Activated T-cell treated with anti-CD3 and anti-CD28 coated beads, Interleukin-2, amount 50 U/mL, for 72 hours (primary cell): ENCODE measurements at places on chromosomes 6 and 20.

- DNase-seq, result no peak
These were observed 178.2 kb upstream of the HS3ST5 start for GRCh38 chr6:114520976-114521375.

DNA sequence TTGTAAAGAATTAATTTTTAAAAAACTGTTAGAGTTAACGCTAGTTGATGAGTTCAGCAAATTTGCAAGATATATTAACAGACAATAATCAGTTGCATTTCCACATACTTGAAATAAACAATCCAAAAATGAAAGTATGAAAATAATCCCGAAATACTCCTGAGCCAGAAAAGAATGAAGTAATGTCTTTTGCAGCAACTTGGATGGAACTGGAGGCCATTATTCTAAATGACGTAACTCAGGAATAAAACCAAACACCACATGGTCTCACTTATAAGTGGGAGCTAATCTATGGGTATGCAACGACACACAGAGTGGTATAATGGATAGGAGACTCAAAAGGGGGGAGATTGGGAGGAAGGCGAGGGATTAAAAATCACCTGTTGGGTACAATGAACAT is 872.9 kb upstream of the GJE1 start:
- no peak for DNase-seq

DNA sequence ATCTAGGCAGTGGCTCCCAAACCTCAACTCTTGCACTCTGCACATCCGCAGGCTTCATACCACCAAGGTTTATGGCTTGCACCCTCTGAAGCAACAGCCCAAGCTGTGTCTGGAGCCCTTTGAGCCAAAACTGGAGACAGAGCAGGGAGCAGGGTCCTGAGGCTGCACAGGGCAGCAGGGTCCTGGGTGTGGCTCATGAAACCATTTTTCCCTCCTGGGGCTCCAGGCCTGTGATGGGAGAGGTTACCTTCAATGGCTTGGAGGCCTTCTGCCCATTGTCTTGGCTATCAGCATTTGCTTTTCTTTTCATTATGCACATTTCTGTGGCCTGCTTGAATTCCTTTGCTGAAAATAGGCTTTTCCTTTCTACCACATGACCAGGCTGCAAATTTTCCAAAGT is 6.3 kb upstream of the FAM184A start:
- DNase-seq, result no peak

DNA sequence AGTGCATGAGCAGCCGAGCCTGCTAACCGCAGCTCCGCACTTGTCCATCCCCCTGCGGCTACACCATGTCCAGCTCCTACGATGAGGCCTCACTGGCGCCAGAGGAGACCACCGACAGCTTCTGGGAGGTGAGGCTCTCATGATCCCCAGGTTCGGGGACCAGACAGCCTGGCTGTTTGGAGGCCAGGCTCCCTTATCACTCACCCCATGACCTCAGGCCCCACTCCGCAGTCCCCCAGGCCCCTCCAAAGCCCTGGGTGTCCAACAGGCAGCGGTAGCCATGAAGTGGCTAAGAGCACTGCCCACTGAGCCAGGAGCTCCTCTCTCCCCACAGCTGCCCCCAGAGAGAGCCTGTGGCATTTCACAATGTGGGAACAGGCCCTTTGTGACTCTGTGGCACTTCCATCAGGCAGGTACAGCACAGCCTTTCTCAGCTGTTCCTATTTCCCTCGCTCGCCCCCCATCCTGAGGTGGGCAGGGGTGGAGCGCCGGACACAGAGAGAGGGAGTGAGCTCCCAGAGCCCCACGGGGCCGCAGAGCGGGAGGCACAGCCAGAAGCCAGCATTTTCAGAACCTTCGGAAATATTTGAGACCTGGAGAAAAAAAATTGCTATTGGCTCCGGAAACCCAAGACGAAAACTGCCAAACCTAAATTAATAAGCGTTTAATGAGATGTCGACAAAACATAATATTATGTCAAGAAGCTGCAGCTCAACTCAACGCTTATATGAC is 29.7 kb downstream of the SPDEF start:
- no peak for DNase-seq

GRCh38 chr6:105522626-105523322 is 119.9 kb upstream of the PREP start:
- DNase-seq, result no peak

DNA sequence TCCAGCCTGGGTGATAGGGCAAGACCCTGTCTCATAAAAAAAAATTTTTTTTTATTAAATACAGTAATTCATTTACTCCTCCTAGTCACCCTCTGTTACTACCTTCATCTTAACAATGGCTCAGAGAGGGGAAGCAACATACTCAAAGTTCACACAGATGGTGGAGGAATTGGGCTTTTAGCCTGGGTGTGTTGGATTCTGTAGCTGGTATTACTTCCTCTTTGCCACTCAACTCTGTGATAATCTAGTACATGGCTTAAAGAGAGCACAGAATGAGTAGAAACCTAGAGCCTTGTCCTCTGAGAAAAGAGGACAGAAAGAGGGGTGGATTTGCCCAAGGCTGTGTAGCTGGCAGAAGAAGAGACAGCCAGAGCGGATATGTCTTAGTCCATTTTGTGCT is 96.6 kb downstream of the DLGAP4 start:
- DNase-seq, result no peak

GRCh38 chr6:150409576-150410066 is 40.8 kb downstream of the IYD start:
- no peak for DNase-seq

- no peak for DNase-seq
These were observed 64.9 kb upstream of the PAX1 start for GRCh38 chr20:21640556-21640955.

GRCh38 chr6:156887623-156888269 is 110.6 kb downstream of the ARID1B start:
- DNase-seq, result peak; percentile 16

- no peak for DNase-seq
These were observed 36.2 kb upstream of the THEMIS start for GRCh38 chr6:127937102-127937501.

DNA sequence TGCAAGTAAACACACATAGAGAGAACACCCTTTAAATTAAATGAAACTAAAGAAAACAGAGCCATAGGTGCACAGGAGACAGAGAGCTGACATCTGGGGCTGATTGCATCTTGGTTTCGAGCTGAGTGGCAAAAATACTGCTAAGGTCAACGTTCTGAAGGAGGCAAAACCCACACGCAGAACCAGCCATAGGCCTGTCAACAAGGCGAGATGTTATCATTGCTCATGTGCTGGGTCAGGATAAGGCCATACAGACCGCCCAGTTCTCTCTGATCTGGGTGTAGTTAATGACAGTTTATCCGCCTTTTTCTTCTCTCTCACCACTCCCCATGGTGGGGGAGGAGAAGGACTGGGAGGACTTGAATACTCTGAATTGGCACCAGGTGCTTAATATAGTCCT is 4.5 kb upstream of the FAM110A start:
- no peak for DNase-seq

DNA sequence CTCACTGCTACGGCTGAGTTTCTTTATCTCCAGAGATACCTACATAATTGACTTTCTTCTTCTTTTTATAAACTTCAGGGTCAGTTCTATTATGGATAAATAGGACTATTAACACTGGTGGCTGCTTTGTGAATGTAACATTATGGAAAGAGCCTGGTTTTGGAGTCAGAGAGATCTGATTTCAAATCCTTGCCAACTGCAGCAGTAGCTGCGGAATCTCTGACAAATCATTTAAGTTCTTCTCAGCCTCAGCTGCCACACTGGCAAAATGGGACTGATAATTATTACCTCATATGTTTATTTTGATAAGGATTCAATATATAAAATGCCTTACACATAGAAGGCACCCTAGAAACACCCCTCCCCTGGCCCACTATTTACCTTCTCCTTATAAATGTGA is 160.5 kb downstream of the BACH2 start:
- DNase-seq, result no peak

- DNase-seq, result no peak
These were observed 88.1 kb downstream of the CDH4 start for GRCh38 chr20:61340157-61340556.

- no peak for DNase-seq
These were observed 42.8 kb downstream of the RPF2 start for GRCh38 chr6:111024681-111025080.

- no peak for DNase-seq
These were observed 5.4 kb downstream of the FBXO30 start for GRCh38 chr6:145809211-145809610.

DNA sequence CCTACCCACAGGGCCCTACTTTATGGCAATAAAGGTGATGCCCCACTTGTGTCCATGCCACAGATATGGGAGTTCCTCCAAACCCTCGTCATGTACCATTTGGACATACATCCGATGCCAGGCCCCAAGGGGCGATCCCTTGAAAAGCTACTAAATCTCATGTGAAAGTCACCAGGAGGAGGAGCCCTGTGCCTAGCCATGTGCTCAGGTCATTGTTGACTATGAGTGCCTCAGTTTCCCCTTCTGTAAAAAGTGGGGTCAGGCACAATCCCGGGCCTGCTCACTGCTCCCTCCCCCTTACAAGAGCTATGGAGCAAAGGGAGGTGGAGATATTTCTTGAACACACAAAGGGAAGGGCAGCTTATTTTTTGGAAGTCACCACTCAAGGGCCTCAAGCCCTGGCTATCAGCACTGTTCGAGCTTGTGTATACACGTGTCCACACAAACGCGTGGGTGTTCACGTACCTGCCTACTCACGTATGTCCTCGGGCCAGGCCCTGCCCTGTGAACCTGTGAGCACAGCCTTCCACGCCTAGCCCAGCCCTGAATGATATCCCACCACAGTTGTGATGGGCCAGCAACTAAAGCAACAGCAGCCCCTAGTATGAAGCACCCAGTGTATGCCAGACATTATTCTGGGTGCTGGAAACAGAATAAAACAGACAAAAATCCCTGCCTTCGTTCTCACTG is 1.9 kb downstream of the ACTL10 start:
- DNase-seq, result no peak

- no peak for DNase-seq
These were observed 8.0 kb upstream of the UBE2J1 start for GRCh38 chr6:89360415-89360999.

DNA sequence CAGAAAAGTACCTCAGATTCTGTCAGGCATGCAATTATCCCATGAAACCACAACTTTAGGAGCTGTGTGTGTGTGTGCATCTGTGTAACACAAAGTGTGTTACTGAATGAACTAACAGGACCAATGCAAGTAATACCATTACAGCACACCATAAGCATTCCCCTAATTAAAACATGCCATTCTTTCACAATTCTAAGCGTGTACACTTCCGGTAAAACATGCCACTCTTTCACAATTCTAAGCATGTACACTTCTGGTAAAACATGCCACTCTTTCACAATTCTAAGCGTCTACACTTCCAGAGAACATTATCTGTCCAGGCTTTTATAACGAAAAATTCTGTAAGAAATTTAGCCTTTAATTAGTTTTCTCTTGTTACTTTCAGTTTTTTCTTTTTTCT is 238.2 kb downstream of the GMDS start:
- no peak for DNase-seq

- no peak for DNase-seq
These were observed 480.2 kb upstream of the CHD6 start for GRCh38 chr20:42098418-42098817.

GRCh38 chr6:32825966-32826365 is 9.2 kb upstream of the HLA-DOB start:
- DNase-seq, result no peak

DNA sequence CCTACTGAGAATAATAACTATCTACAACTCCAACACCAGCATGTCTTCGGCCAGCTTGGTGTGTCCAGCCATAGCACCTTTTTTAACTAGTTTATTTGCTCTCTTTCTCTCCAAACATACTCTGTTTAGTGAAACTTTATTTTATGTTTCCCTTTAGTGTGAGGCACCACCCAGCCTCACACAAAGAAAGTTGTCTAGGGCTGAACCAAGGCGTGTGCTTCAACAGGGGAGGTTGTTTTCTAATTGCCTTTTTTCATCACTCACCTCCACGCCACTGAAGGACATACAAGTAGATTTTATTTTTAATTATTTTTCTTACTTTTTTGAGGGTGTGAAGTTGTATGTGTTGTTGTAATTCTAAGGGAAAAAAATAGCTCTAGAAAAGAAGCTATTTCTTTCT is 125.6 kb upstream of the MARCKS start:
- DNase-seq, result no peak

GRCh38 chr20:13017883-13018535 is 9.2 kb downstream of the SPTLC3 start:
- no peak for DNase-seq

DNA sequence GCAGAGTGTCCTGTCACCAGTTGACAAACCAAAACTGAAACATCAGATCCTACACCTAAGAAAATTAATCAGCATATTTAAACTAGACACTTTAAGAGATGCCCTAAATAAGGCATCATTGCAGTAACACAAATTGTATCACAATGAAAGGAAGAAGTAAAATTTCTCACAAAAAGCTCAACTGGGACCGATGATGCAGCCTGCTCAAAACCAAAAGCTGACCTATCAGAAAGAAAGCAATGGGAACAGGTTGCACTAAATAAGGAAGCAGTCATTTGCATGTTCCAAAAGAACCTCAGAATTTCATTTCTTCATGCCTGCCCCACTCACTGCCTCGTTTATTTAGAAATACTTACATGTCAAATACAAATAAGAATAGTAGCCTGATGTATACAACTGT is 12.1 kb downstream of the HIVEP2 start:
- no peak for DNase-seq

DNA sequence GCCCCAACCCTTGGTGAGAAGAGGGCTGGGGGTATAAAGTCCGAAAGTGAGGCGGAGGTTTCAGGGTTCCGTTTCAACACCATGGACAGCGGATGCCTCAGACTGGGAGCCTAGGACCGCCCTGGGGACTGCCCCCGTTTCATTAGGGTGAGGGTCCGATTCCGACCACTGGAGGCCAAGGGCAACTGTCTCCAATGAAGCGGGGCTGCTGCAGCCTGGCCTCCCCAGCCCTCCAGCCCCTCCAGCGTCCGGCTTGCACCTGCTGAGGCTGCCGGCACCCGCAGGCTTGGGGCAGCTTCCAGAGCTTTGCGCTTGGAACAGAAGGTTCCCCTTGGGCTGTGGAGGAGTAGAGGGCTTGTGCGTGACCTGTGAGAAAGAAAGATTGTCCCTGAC is 39.9 kb downstream of the YTHDF1 start:
- no peak for DNase-seq

- DNase-seq, result no peak
These were observed 23.8 kb downstream of the CYB5R4 start for GRCh38 chr6:83883240-83883639.

DNA sequence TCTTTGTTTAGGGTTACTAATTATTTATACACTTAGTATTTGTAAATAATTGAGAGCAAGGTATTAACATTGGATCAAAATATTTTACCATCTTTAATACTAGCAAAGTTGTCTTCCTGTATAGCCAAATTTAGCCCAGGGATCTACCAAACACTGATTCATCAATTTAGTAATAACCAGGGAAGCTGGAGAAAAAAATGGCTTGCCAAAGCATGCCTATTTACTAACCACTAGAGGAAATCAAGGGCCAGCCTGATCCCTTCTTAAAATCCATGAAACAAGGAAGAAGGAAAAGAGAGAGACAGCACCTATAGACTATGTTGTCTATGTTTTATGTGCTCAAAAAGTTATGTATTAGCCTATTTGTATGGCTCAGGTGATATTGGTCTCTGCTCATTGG is 450.3 kb upstream of the GJE1 start:
- DNase-seq, result no peak

GRCh38 chr6:157537556-157537955 is 156.6 kb downstream of the ZDHHC14 start:
- DNase-seq, result no peak
